A549 (cell line): ENCODE measurements at places on chromosomes 12 and 14.

DNA sequence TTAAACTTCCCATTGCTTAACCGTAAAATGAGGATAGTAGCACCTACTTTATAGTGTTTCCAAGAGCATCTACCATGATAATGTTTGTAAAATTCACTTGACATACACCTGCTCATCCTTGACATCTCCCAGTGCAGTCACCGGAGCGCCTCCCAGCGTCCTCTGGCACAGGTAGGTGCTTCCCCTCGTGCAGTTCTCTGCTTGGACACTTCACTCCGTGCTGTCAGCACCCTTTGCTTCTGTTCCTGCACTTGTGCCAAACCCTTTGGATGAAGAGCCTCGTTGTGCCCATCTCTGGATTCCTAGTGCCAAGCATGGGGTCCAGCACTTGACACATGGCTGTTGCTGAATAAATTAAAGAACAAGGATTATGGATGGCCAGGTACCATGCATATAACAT, 28.3 kb downstream of the ETV6 start:
- DNase-seq = no peak

DNA sequence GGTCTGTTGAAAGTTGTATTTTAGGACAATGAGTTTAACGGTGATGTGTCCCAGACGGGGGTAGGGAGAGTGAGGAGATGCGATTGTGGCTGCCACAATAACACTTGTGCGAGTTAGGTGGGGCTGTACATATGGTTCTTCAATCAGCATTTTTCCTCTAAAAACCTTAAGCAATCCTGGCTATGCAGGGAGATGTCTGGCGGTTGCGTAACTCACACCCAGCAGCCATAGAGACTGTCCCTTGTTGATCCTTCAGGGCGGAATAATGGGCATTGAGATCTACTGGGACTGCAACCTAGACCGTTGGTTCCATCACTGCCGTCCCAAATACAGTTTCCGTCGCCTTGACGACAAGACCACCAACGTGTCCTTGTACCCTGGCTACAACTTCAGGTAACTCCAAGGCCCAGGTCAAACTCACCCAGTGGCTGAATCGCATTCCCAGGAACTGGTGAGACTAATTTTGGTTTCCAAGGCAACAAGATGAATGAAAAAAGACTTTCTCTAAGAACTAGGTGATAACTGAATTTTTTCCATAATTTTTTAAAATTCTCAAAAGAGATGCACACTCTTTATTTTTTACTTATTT, 34.6 kb downstream of the P2RX7 start:
- no peak for DNase-seq

GRCh38 chr14:25803386-25804018, 753.6 kb upstream of the STXBP6 start:
- DNase-seq = no peak

GRCh38 chr12:71654200-71654599, 9.4 kb downstream of the ZFC3H1 start:
- no peak for DNase-seq

DNA sequence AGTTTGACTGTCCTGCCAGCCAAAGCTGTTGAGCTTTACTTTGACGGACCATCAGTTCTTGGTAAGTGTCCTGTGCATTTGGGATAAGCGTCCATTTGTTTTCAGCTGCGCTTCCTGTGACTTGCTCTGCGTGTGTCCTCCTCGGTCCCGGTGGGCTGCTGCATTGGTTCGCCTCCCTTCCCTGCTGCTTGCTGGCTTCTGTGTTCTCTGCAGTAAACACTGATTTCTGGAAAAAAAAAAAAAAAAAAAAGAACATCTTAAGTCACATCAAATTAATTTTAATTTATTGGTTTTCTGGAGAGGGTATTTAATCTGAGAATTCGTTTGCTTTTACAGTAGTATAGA, 264.1 kb downstream of the SEC23A start:
- DNase-seq = no peak

DNA sequence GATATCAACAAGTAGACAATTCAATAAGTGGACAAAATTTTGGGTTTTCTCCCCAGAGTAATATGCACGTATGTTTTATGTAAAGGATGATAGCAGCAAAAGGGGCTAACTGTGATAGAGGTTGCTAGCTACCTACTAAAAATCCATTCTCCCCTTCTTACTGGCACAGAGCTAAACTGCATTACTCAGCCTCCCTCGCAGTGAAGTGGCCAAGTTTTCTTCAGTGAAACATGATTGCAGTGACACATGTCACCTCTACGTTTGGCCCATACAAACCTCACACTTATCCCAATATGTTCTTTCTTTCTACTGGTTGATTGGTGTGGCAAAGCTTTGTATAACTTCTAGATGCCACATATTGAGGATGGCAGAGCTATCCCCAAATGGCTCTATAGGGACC, 34.3 kb downstream of the GPR65 start:
- DNase-seq = no peak

DNA sequence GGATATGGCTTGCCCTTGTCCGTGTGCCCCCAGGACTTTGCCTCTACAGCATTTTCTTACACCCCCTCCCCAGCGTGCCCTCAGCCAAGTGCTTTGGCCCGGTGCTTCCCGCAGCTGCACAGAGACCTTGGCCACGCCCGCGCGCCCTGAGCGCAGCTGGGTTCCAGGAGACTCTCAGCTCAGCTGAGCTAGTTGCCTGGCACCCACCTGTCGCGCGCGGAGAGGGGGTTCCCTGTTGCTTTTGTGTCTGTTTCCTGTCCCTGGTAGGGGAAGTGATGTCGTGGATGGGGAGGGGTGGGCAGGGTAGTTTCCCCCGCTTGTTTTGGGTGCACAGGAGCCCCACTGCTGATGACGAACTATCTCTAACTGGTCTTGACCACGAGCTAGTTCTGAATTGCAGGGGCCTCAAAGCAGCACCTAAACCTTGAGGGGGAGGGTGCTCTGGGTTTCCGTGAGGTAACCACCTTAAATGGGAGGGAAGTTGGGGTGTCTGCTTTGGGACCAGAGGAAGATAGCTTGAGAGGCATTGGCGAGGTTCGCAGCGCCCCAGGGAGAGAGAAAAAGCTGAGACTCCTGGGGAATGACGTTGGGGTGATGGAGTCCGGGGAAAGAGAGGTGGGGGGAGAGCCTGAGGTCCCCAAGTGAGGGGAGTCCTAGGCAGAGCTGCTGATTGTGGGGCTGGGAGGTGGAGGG, 1.5 kb downstream of the DIO3 start:
- no peak for DNase-seq

DNA sequence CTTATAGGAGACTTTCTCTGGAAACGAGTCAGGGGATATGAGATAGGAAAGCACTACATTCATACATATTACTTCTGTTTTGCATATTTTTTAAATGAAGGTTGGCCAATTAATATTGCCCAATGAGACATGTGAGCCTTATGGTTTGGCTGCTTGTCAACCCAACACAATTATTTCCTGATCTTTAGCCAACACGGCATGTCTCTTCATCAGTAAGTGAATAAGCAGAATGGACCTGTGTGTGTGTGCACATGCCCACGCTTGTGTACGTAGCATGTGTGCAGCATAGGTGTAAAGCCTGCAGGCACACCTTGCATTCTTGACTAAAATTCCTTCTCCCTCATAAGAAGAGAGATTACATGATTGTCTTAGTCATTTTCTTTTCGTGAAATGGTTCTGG, 88.3 kb downstream of the STON2 start:
- DNase-seq = no peak

- DNase-seq = peak; percentile 85
Measured at GRCh38 chr12:113462117-113462774, 9.4 kb downstream of the LHX5 start.

GRCh38 chr12:30457621-30458289, 237.9 kb downstream of the IPO8 start:
- DNase-seq = no peak

DNA sequence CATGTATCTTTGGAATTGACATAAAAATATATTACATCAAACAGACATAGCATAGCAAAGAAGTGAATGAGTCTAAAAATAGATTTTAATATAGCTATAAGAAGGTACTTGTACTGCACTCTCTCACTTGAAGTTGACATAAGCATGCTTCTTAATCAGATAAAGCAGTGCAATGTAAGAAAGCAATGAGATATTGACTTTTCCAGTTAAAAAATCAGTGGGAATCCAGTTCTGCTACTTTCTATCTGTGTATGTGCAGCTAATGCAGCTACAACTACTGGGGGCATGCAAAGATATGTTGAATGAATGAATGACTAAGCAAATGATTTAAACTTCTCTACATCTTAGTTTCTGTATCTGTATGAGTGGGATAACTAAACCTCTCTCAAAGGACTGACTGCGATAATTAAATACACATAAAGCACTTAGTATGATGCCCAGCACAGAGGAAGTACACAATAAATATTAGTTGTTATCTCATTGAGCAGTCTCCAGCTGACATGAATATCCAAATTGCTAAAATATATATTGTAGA, 10.3 kb downstream of the WASHC3 start:
- DNase-seq = no peak

DNA sequence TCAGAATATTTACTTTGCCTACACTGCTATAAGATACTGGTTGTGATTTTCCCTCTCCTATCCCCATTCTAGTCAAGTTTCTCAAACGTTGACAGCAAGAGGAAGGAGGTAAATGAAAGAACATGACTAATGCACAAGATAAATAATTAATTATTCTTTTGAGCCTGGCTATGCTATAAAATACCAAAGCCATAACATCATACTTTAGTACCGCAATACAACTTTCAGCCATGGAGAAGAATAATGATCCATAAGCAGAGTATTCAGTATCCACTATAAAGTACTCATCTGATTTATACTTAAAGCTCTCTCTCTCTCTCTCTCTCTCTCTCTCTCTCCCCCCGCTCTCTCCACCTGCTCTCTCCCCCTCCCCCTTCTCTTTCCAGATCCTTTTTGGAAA, 41.3 kb downstream of the TDG start:
- peak; percentile 44 for DNase-seq

DNA sequence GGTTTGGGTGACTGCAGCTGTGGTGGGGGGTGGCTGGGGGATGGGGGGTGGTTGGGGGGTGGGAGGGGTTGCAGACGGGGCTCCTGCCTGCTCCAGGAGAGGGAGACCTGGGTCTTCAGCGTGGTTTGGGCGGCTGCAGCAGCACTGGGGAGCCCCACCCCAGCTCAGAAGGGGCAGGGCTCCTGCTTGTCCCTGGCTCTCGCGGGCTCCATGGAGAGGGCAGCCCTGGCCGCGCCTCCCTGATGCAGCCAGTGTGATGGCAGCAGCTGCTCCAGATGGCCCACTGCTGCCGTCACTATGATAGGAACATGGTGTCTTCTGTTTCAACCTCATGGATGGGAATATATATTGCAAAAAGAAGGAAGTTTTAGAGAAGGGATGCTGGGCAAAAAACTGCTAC, 22.9 kb downstream of the TRHDE start:
- DNase-seq = no peak

GRCh38 chr14:97277711-97278110, 480.5 kb downstream of the VRK1 start:
- no peak for DNase-seq

- DNase-seq = no peak
Measured at GRCh38 chr14:79254069-79254775, 957.1 kb downstream of the DIO2 start.

GRCh38 chr14:44029933-44030332, 477.1 kb downstream of the FSCB start:
- DNase-seq = no peak

GRCh38 chr14:26128931-26129671, 468.7 kb downstream of the NOVA1 start:
- no peak for DNase-seq

DNA sequence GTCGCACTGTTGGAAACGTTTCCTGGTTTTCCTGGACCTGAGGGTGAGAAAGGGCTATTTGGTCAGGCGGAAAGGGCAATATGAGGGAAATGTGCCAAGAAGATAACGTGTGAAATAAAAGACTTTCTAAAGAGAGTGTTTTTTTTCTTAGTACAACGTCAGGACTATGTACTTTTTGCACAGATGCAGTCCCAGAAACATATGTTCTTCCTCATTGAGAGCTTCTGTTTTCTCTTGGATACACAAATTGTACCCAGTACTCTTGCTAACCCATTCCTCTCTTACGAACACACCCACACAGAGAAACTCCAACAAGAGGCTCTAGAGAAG, 669 bp upstream of the PKP2 start:
- no peak for DNase-seq

DNA sequence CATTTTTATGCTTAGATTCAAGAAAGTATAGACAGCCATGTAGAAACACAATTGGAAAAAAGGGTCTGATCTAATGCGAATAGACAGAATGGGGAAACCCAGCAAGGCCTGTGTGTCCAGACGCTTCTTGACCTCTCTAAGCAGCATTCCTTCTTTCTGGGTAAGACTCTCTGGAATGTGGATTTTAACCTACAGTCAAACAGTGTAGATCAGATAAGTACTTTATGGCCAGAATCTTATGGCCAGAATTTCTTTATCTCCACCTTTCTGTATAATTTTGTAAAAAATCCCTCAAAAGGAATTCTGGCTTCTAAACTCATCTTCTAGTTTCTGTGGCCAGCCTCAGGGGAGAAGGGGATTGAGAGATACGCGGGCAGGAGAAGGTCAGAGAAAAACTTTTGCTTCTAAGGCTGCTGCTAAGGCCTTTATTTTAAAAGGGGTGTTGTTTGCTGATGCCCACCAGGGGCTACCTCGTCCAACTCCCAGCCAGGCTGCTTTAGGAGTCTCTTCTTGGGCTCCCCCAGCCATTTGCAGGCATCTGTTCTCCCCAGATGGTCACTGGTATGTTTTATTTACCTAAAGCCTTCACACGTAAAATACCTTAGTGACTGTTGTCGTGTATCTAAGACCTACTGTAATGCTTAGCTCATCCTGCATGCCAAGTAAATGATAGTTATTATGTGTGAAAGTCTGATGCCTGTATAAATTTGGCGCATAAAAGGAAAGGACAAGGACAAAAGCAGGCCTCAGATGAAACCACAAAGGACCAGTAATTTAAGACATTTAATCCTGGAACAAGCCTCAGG, 68.4 kb downstream of the ANO6 start:
- no peak for DNase-seq

GRCh38 chr14:94921456-94921855, 151.5 kb upstream of the GSC start:
- DNase-seq = no peak

- peak; percentile 48 for DNase-seq
Measured at GRCh38 chr14:72024043-72024407, 91.8 kb downstream of the RGS6 start.

DNA sequence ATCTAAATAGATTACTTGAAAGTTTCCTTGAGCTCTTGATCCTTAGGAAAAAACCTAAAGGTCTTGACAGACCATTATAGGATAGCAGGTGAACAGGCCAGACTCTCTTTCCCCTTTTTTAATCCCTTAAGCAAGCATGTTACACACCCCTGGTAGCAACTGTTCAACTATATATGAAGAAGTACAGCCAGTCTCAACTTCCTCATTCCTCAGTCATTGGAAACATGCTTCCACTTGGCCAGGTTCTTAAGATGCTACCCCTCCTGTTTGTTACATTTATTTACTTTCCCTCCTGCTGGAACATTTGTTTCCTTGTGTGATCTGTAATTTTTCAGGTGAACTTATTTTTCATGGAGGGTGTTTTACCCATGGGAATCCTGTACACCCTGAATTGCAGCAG, 124.1 kb downstream of the ARMH4 start:
- DNase-seq = no peak

DNA sequence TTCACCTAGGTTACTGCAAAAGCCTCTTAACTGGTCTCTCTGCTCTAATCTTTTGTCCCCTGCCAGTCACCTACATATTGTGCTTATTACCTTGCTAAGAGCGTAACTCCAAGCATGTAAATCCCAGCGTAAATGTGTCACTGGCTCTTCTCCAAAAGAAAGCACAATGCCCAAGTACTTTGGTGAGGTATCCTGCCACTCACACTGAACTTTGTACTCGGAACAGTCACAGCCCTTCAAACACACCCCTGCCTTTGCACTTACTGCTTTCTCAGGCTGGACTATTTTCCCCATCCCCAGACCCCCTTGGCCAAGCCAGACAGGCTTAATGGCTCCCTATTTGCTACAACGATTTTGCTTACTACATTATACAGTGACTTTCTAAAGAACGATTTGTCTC, 31.7 kb downstream of the GALNT4 start:
- no peak for DNase-seq
